Fibroblast of the aortic adventitia (primary cell): ENCODE measurements at places on chromosomes 16 and 17.

DNA sequence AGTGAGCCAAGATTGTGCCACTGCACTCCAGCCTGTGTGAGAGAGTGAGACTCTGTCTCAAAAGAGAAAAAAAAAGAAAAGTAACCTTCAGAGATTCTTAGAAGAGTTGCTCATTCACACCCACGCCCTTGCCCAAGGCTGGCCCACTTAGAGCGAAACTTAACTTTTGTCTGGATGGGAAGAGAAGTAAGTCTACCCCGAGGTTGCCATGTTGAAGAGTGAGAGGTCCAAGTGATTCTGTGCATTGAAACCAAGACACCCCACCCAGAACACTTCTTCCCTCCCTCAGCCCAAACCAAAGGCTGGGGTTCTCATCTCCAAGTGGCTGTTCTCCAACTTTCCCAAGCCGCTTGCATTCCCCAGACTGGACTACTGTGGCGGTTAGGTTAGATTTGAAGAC, 2.4 kb upstream of the CISD3 start:
- no peak for DNase-seq

DNA sequence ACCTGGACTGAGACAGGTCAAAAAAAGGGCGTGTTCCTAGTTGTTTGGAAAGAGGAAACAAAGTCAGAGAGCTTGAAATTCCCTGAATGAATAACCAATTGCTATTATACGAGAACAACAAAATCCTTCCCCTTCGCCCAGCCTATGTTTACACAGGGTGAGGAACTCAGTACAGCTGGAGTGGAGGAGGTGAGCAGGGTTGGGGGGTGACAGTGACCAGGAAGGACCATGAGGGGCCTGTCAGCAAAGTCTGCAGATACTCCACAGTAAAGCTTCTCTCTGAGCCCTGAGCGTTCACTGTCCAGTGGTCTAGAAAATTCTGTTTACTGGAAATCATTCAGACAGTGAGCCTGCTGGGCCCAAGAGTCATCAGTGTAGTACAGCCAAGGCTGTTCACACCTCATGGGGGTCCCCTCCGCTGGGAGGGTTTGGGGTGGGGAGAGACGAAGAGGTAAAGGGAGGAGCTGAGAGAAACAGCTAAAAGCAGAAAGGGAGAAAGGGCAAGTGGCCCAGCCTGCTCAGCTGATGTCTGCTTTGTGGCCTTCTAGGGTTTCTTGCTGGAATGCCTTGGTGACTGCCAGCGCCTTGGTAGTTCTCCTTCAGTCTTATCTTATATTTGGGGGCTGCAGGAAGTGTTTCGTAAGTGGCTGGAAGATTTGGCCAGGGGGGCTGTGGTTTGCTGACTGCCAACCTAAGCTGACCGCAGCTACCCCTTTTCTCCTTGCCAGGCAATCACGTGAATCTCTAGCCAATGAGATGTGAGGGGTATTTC, 5.7 kb downstream of the DUSP3 start:
- peak; percentile 47 for DNase-seq

DNA sequence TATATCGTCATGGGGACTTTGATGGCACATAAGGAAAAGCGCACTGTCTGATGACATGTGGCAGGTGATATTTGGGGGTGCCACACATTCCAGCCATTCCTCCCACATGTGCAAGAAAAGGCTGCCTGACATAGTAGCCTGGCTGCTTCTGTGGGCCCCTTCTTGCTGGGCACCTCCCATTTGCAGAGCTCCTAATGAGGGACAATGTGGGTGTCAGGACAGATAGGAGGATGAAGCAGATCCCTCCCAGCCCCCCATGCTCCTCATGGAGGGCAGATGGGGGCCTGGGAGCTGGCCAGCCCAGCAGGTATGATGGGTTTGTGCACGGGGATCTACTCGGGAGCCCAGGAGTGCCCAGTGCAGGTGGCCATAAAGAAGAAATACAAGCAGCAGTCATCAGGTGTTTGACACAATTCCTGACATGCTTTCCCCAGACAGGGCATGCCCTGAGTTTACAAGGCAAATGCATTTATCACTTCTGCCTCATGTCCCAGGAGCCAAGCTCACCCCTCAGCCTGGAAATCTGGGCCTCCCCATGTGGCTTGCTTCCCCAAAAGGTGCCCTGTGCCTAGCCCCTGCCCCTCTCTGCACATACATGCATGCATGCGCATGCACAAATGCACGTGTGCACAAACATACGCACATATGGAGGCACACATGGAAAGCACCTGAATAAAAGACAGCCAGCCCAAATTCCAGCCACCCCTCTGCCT, 260.6 kb upstream of the RPL38 start:
- no peak for DNase-seq

DNA sequence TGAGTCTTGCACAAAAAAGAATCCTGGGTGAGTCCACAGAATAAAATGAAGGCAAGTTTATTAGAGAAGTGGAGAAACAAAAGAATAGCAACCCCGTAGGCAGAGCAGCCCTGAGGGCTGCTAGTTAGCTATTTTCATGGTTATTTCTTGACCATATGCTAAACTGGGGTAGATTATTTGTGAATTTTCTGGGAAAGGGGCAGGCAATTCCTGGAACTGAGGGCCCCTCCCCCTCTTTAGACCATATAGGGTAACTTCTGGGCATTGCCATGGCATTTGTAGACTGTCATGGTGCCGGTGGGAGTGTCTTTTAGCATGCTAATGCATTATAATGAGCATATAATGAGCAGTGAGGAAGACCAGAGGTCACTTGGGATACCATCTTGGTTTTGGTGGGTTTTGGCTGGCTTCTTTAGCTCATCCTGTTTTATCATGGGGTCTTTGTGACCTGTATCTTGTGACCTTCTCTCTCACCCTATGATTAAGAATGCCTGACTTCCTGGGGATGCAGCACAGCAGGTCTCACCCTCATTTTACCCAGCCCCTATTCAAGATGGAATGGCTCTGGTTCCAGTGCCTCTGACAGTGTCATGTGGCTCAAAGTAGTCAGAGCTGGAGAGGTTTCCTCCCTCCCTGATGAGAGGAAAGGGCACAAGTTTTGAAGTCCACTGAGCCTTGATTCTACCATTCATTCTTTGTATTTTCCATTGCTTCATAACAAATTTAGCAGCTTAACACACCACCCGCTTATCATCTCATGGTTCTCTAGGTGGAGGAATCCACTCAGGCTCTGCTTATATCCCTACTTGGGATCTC, 55.7 kb upstream of the LGALS9 start:
- no peak for DNase-seq

GRCh38 chr16:52630711-52631110, 83.8 kb upstream of the TOX3 start:
- no peak for DNase-seq

DNA sequence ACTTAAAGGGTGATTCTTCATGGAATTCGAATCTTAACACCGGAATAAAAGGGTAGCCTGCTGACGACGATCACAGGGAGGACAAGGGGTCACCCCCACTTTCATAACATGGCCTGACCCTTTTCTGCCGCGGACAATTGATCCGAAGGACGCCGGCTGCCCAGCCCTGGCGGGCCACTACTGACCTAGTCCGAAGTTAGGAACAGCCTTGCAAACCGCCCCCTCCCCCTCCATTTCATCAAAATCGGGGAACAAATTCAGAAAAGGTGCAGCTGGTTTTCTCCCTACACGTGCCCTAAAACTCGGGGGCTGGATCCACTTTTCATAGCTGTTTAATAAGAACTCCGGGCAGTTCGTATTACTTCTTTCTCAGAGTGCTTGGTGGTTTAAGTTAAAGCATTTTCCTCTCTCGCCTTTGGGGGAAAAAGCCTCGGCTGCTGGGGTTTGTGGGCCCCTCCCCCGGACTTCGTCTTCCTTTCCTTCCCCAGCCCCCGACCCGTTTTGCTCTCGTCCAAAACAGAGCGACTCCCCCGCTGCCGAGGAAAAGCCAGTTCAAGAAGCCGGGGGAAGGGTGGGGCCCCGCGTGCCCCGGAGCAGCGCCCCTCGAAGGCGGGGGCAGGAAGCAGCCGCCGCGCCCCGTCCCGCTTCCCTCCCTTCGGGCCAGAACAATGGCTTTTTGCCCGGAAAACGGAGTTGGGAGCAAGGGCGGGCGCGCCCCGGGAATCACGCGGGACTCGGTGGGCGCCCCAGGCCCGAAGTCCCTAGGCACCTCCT, 641 bp upstream of the CBX2 start:
- DNase-seq = peak; percentile 55

GRCh38 chr16:11946433-11946832, 4.6 kb upstream of the NPIPB2 start:
- no peak for DNase-seq
